Tongue (tissue), 3 donors: ENCODE measurements at places on chromosomes 11 and 22.

DNA sequence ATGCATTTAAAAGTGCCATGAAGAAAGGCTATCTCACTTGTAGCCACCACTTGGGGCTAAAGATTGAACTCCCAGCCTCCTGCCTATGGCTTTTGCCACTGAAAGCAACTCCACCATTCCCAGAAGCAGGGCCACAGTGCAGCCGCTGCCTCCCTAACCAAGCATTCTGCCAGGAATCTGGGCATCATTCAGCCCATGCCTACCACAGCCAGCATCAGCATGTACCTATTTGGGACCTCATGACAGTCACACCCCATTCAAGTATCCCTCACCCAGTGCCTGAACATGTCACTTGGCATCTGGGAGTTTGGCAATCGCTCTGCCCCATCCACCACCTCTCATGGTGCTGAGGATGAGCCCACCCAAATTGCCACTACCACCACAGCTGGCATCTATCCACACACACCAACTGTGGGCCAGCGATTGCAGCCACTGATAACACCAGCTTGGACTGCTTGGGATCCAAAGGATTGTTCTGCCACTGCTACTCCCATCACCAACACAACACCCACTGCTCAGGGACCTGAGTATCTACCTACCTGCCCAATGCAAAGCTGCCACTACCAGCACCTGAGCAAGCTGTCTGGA, 234.4 kb downstream of the GRM5 start:
- DNase-seq, result no peak

DNA sequence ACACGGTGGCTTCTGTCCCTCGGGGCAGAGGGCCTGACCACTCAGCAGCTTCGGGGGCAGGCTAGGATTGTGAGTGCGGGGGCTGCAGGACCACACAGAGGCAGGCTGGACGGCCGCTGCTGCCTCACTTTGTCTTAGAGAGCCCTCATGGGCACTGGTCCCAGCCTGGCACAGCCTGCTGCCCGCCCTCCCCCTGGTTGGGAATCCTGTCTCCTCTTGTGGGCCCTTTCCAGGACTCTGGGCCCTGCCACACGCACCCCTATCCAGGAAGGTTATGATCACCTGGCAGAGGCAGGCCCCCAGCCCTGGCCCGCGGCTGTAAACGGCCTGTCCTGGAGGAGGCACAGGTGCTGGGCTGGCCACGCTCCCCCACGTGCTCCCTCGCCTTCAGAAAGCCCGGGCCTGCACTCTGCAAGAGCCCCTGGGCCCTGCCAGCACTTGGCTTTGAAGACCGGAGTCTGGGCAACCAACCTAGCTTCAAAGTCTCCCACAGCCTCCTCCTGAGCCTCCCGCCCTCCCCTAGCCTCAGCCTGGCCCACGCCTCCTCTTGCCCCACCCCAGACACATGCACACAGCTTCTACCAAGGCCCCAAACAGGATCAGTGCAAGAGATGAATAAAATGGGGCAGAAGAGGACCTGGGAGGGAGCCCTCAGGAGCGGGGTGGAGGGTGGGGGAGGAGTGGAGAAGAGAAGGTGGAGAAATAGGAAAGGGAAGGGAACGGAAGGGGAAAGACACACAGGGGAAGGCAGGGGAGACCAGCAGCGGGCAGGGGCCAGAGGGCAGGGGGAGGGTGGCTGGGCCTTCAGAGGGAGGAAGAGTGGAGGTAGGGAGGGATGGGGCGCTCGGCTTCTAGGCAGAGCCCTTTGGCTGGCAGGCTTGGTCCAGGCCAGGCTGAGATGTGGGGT, 31.0 kb downstream of the SYT7 start:
- DNase-seq, result no peak

- no peak for DNase-seq
These were observed 53.4 kb upstream of the PARVG start for GRCh38 chr22:44127356-44127755.

DNA sequence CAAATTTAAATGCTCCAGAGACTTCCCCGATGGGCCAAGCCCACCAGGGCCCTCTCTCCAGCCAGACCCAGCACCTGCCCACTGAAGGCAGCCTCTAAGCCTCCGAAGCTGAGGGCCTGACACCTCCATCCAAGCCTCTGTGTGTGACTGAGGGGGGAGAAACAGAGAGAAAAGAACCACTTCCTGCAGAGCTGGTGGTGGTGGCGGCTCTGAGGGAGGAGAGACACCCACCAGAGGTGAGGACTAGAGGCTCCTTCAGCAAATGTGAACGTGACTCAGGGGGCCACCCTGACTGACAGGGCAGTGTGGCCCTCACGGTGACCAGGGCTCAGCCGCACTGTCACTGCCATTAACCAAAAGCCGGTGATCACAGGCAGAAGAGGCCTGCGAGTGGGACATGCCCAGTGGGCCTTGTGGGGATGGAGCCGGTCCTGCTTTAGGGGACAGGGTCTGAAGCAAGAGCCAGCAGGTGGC, 31.0 kb upstream of the CD5 start:
- DNase-seq, result no peak

GRCh38 chr11:73921180-73921579, 29.6 kb upstream of the DNAJB13 start:
- no peak for DNase-seq
